ENCODE measurements at places on chromosomes 11 and 22.

DNA sequence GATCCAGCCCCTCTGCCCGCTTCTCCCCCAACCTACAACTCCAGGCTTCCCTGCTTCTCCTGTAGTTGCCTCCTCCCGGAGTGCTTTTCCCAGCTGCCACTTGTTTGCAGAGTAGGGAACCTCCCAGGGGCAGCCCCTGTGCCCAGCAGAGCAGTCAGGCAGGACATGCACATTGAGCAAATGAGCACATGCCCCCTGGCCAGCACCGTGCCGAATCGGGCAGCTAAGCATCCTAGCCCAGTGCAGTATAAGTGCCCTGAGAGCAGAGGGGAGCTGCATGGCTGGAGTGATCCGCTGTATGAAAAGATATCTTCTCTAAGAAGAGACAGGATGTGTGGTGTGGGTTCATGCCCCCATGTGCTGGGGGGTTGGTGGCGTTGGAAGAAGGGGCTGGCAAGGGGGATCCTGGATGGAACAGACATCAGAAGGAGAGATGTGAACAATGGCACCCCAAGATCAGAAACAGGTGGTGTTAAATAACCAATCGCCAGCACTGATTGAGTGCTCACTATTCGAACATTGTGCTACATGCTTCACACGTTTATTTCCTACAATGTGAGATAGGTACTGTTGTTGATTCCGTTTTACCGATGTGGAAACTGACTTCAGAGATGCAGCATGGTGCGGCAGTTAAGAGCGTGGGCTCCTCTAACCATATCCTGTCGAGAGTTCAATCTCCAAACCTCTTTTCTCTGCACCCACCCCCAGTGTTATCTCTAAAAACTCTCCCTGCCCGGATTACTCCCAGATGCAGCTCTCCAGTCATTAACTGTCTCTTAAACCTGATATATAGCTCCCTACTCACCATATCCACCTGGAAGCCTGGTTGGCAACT is 1.2 kb downstream of the AIP start:
- DNase-seq: peak; percentile 61

DNA sequence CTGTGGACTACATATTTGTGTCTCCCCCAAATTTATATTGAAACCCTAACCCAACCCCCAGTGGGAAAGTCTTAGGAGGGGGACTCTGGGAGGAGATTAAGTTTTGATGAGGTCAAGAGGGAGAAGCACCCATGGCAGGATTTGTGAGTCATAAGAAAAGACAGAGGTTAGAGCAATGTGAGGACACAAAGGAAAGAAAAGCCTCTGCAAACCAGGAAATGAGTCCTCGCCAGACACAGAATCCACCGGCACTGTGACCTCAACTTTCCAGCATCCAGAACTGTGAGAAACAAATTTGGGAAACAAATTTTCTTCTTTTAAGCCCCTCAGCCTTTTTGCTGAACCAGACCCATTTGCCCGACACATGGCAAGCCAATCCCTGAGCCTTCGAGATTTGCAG is 397.0 kb downstream of the NTM start:
- DNase-seq: no peak

DNA sequence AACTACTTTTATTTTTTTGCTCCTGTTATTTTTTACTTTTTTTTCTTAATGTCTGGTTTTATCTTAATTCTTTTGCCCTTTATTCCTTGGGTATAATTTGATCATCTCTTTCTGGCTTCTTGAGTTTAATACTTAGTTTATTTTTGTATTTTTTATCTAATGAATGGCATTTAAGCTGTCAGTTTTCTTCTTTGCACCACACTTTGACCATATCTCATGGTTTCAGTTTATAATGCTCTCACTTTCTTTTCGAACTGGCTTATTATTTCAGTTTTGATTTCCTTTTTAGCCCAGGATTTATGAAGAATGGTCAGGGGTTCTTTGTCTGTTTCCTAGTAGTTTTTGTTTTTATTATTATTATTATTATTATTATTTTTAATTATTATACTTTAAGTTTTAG is 48.3 kb downstream of the QSER1 start:
- DNase-seq: peak; percentile 46

- no peak for DNase-seq
Observed at GRCh38 chr11:108967571-108967970, 302.7 kb downstream of the DDX10 start.

DNA sequence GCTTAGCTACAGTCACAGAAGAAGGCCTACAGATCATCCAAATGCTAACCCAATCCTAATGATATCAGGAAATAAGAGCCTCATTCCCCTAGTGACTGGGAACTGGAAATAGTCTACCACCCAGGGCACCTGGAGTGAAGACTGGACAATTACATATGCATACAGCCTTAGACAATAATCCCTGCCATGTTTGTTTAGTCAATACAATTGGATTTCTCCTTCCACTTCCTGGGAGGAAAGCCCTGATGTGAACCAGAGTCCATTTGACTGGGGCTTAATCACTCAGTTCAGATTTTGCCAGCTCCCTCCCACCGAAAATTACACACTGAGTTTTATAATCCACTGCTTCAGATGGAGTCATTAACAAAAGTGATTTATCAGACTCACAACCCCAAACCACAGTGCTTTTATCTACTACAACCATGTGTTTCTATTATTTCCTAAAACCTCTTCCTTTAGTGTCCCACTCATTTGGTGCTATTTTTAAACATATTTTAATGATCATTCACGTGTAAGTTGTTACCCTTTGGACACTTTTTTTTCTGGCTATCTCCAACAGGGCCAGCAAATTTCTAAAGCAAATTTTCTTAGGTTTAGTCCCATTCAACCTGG is 29.9 kb downstream of the CWF19L2 start:
- DNase-seq: no peak

GRCh38 chr11:44518968-44519550 is 46.4 kb upstream of the CD82 start:
- no peak for DNase-seq

DNA sequence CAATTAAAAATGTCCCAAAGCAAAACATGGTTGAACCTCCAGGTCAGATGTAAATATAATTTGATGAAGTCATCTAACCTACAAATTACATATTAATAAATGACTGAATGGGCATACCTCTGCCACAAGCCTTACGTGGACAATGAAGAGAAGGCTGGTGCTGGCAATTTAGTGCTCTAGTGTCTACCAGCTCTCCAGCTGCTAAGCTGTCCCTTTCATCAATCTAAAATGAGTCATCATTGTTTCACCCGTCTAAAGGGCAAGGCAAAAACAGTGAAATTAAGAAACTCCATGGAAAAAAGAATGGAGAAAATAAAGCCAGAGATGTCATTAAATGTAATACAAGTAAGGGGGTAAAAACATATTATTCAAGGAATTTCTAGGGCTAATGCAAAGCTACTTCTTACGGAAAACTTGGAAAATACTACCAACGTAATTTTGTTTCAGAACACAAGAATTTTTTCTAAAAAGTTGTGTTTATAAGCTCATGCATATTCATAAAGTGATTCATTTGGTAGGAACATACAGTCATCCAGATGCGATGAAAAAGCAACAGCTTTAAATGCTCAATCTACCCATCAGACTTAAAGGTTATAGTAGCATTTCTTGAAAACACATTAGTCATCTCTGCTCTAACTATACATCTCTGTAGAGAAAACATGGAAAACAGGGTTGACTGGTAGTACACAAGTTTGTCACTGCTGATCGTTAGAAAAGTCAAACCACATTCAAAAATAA is 71.5 kb downstream of the SIK3 start:
- no peak for DNase-seq

GRCh38 chr11:10611979-10612862 is 43.8 kb upstream of the LYVE1 start:
- no peak for DNase-seq

GRCh38 chr11:106986673-106987072 is 31.6 kb downstream of the GUCY1A2 start:
- DNase-seq: no peak

DNA sequence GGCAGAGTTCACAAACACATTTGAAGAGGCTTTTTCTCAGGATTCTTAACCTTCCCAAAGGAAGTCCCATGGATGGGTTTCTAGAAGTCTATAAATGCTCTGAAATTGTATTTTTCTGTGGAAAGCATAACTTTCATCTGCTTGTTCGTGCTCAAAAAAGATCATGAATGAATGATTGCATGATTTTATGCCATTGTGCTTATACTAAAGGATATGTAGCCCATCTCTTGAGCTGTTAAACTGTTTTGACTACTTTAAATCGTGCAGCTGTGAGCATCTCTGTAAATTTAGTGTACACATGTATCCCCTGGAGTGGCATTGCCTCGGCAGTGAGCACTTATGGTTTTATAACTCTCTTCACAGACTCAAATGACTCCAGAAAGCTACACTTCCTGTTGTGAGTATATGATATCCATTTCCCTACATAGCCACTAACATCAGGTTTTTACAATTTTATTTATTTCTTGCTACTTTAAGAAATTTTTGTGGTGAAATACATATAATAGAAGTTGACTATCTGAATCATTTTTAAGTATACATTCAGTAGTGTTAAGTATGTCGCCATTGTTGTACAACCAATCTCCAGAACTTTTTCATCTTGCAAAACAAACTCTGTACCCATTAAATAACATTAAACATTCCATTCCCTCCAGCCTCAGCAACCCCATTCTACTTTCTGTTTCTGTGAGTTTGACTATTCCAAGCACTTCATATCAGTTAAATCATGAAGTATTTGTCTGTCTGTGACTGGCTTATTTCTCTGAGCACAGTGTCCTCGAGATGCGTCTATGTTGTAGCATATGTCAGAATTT is 8.0 kb downstream of the NEAT1 start:
- DNase-seq: no peak

DNA sequence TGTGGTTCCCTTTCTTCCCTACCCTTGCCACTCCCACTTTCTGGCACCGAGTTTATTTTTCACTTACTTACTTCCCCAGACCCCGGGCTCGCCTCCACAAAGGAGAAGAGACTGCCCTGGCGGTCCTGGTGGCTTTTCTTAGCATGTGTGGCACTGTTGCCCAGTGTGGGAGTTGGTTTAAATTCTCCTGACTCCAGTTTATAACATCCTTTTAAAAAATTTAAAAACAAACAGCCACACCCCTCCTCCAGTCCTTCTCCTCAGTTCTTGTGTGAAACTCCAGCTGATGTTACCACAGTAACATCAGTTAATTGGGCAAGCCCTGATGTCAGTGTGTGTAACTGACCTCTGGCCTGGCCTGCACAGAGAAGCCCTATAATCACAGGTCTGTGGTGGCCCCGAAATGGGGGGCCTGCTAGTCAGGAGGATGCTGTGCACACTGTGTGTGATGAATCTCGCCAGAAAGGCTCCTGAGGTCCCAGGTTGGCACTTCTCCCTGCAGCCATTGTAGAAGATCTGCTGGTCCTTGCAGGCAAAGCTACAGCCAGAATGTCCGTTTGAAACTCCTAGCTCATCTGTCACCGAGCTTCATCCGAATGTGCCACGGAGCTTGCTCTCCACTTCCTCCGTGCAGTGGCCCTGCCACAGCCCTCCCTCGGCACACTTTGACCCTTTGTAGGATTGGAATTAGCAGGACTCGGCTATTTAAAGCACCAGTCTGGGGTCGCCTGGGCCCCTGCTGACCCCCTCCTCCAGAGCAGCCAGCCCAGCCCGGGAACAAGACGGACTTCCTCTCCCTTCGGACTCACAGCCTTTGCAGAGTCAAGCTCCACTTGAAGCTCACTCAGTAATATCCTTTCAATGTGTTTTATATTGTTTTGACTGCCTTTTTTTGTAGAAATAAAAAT is 7.6 kb downstream of the YDJC start:
- DNase-seq: no peak

- no peak for DNase-seq
Observed at GRCh38 chr11:69010361-69010891, 2.6 kb downstream of the MRGPRF start.

DNA sequence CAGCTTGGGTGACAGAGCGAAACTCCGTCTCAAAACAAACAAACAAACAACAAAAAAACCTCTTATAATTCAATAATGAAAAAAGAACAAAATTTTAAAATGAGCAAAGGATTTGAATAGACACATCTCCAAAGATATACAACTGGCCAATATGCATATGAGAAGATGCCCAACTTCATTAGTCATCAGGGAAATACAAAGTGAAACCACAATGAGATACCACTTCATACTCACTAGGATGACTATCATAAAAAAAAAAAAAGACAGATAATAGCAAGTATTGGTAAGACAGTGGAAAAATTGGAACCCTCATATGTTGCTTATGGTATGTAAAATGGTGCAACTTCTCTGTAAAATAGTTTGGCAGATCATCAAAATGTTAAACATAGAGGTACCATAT is 28.7 kb upstream of the BARX2 start:
- no peak for DNase-seq

- DNase-seq: no peak
Observed at GRCh38 chr11:44178381-44178780, 82.9 kb downstream of the EXT2 start.

DNA sequence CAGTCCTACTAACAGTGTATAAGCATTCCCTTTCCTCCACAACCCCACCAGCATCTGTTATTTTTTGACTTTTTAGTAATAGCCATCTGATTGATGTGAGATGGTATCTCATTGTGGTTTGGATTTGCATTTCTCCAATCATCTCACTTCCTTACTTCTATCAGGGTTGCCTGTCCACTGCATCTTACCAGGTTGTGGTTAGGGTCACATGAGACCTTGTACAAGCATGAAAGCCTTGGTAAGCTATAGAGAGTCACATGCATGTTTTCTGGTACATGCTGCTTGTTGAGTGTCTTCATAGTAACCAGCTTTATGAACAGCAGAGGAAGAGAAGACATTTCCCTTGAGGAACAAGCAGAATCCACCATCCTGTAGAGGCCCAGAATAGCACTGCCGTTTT is 102.9 kb upstream of the PAX6 start:
- DNase-seq: no peak

DNA sequence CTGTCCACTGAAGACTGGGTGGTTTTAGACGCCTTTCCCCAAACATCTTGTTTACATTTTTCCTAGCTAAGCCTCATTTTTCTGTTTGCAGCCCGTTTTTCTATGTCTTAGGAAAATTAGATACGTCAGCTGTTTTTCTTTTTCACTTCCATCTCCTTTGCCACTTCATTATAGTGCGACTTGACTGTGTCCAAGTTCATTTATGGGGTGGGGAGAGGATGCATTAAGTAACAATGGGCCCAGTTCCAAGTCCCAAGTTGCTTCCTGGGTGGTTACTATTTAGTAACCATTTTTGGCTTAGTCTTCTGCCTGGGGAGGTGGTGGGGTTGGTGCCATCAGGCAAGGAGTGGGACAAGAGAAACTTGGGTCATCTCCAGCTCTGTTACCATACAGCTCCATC is 83.0 kb downstream of the TRAF6 start:
- DNase-seq: no peak

GRCh38 chr11:34926101-34926830 is 9.8 kb downstream of the PDHX start:
- peak; percentile 18 for DNase-seq

- DNase-seq: no peak
Observed at GRCh38 chr11:29162491-29162890, 854.3 kb downstream of the KCNA4 start.
